Endothelial cell (in vitro differentiated cells): ENCODE measurements at places on chromosomes 7 and 10. TPM values are rescaled to one million over a fixed set of nuclear protein-coding genes. Genes with fewer than 3 reads are reported as not detected.

MLXIPL gene
- 8.7 TPM for total RNA-seq

GPR158 gene
- total RNA-seq = 0.13 TPM

- DNase-seq = no peak
- no peak overlapping the region for H3K27ac ChIP-seq
- no peak overlapping the region for H3K4me3 ChIP-seq
- peaks cover 4% of the 10 kb centered on the region for H3K4me1 ChIP-seq
- no peaks in the 10 kb centered on the region for H3K36me3 ChIP-seq
- no peaks in the 10 kb centered on the region for H3K27me3 ChIP-seq
Observed at GRCh38 chr10:17178006-17178405, 23.5 kb downstream of the TRDMT1 start.

- DNase-seq = no peak
- H3K4me3 ChIP-seq = no peak overlapping the region
- H3K27ac ChIP-seq = no peak overlapping the region
- no peaks in the 10 kb centered on the region for H3K36me3 ChIP-seq
Observed at GRCh38 chr10:107727767-107728317, 563.3 kb upstream of the SORCS1 start.

DNA sequence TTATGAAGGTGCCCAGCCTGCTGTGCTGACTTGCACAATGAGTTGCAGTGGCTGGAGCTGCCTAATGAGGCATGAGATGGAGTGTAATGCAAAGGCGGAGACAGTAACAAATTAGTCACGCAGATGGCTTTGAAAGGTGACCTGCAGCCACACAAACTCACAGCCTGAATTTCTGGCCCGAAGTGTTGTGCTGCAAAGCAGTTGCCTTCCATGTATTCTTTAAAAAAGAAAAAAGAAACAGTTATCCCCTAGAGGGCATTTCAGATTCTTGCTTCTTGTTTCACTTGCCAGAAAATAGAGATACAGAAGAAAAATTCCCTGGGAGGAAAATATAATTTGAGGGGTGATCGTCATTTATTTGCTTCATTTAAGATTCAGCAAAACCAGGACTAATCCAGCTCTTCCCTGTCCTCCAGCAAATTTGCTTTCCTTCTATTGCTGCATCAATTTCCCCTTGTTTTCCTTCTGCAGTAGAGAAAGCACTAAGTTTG is 239.9 kb downstream of the ADRA2A start:
- peaks cover 7% of the 10 kb centered on the region for H3K36me3 ChIP-seq
- H3K4me1 ChIP-seq = no peaks in the 10 kb centered on the region
- H3K27ac ChIP-seq = no peak overlapping the region
- H3K4me3 ChIP-seq = no peak overlapping the region

- peaks cover 2% of the 10 kb centered on the region for H3K27me3 ChIP-seq
- DNase-seq = no peak
- no peak overlapping the region for H3K27ac ChIP-seq
- H3K4me3 ChIP-seq = no peak overlapping the region
- no peaks in the 10 kb centered on the region for H3K36me3 ChIP-seq
- H3K4me1 ChIP-seq = no peaks in the 10 kb centered on the region
Observed at GRCh38 chr7:75808106-75808505, 5.5 kb downstream of the CCL24 start.

DNA sequence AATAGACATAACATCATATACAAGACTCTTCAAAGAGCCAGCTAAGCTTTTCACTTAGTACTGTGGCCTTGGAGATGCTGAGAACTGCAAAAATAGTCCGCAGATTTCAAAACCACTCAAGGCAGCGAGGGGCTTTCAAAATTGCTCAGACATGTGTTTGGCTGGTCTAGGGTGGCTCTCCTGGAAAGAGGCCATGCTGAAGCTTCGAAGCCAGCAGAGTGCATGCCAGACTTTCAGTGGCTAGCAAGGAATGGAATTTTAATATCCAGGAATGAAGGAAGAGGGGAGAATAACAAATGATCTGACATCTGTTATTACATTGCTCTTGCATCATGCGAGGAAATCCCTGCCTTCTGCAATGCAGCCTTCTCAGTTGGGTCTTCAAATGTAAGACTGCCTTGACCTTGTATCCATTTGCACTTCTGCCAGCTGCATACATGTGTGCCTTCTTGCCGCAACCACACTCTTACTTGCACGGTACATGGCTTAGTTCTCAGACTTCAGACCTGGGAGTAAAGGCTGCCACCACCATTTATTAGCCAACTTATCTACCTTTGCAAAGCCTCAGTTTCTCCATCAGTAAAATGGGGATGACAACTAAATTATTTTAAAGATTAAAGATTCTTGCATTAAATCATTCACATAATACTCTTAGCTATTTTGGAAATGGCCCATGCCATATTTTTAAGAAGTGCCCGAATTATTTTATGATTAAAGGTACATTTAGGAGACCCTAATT is 55.9 kb downstream of the ITIH5 start:
- no peaks in the 10 kb centered on the region for H3K36me3 ChIP-seq
- peaks cover 3% of the 10 kb centered on the region for H3K27me3 ChIP-seq
- H3K4me1 ChIP-seq = peaks cover under 1% of the 10 kb centered on the region
- H3K27ac ChIP-seq = no peak overlapping the region
- no peak overlapping the region for H3K4me3 ChIP-seq
- DNase-seq = no peak

- no peaks in the 10 kb centered on the region for H3K36me3 ChIP-seq
- no peaks in the 10 kb centered on the region for H3K27me3 ChIP-seq
- H3K27ac ChIP-seq = no peak overlapping the region
- DNase-seq = no peak
- no peaks in the 10 kb centered on the region for H3K4me1 ChIP-seq
Observed at GRCh38 chr7:116018731-116019130, 11.8 kb downstream of the TFEC start.
